Fibroblast of gingiva (primary cell): ENCODE measurements at places on chromosomes 3 and 15.

DNA sequence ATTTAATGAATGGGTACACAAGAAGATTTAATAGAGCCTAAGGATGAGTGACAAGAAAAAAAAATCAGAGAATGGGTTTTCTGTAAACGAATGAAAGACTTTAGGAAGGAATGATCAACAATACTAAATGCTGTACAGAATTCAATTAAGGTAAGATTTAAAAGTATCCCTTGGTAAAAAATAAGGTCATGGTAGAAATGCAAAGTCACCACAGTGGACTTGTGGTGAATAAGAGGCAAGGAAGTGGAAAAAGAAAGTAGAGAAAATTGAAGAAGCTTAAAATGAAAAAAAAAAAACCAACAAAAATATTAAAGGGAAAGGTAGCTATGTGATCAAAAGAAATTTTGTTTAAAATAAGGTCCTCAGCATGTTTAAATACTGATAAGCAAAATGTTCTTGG lies 82.4 kb downstream of the PLSCR2 start:
- DNase-seq, result no peak

DNA sequence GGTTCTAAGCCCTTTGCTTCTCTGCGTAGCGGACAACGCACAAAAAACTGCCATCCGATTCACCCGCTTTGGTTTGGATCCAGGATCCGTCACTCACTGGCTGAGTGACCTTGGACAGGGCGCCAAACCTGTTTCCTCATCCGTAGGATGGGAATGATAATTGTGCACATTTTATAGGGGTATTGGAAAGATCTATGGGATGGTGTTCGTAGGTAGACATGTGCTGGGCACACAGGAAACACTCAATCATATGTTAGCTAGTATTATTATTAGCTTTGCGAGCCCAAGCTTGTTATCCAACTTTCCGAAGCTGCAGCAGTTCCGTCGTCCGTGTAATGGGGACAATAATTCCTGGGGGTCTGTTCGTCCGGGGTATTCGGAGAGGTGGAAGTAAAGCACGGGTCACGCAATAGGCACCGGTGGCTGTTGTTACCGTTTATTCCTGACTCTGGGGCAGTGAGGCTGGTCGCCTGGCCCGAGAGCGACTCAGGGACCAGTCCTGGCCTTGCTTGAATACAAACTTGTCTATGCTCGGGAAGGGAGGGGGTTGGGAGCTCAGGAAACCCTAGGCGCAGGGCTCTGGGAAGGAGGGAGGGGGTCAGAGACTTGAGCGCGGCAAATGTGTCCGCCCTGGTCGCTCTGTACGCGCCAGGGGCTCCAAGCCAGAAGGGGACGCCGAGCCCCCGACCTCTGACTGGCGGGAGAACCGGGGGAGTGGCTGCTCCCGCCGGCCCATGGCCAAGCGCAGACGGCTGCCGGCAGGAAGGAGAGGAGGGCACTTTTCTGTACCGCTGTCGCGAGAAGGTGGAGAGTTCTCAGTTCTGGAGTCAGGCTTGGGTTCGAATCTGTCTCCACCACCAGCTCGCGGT lies 1.3 kb downstream of the SPSB4 start:
- DNase-seq, result no peak

DNA sequence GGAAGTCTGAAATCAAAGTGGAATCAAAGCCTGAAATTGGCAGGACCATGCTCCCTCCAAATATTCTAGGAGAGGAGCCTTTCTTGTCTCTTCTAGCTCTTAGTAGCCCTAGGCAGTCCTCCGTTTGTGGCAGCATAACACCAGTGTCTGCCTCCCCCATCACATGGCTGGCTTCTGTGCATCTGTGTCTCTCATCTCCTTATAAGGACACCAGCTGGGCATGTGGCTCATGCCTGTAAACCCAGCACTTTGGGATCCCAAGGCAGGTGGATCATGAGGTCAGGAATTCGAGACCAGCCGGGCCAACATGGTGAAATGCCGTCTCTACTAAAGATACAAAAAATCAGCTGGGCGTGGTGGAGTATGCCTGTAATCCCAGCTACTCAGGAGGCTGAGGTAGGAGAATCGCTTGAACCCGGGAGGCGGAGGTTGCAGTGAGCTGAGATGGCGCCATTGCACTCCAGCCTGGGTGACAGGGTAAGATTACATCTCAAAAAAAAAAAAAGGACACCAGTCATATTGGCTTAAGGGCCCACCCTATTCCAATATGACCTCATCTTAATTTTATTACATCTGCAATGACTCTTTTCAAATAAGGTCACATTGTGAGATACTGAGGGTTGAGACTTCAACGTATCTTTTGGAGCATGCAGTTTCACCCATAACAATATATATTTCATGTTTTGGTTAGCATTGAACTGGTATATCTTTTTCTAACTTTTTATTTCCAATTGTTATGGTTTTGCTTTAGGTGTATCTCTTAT lies 148.0 kb upstream of the TPM1 start:
- DNase-seq, result no peak

DNA sequence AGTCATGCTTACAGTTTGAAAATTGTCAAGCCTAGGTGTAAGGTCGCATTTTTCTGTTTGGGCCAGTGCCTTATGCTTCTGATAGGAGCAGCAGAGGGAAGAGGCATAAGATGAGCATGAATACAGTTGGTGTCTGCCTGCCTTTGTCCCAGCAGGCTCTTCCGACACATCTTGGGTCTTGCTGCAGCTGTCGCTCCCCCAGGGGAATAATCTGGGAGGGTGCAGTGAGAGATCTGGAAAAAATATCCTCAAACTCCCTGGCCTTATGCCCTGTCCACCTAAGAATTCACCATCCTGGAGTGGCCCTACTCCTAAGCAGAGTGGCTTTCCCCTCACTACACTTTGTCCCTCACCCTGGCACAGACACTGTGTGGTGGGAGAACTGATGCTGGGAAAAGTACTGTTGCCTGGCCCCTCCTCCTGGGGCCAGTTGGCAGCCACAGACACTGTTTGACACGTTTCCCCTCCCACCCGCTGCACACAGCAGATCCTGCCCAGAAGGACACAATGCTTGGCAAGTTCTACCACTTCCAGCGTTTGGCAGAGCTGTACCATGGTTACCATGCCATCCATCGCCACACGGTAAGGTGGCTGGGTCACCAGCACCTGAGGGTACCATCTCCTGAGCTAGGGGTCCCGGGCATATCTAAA lies 21.1 kb upstream of the RHO start:
- DNase-seq, result no peak

DNA sequence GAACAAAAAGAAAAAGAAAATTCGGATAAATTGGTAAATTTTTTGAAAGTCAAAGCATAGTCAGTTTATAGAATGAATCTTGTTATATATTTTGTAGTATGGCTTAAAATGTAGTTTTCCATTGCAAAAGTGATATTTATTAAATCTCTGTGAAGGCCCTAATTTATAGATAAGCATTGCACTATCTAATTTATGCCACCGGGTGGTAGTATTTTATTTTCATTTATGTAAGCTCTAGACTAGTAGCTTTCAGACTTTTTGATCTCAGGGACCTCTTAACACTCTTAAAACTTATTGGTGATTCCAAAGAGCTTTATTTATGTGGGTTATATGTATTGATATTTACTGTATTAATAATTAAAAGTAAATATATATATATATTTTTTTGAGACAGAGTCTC lies 133.9 kb upstream of the LRRFIP2 start:
- peak; percentile 16 for DNase-seq

- DNase-seq, result peak; percentile 36
These were observed 29.5 kb downstream of the AGTR1 start for GRCh38 chr3:148727231-148727630.

GRCh38 chr15:68733666-68734065 lies 87.0 kb downstream of the ANP32A start:
- peak; percentile 76 for DNase-seq

- no peak for DNase-seq
These were observed 56.1 kb downstream of the PTPN9 start for GRCh38 chr15:75523011-75523410.

DNA sequence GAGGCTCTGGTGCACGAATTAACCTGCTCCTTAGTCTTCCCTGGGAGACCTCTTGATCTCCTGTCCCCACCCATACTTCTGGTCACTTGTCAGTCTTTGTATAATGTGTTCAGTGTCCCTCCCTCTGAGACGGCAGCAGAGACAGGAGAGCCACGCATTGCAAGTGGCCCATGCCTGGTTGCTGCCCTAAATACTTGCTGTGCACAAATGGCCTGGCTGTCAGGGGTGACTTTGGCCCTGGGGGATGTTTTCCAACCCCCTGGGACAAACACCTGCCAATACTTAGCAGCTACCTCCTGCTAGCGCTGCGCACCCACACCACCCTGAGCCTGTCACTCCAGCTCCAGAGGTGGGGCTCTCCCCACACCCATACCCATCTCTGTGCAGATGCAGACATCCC lies 17.2 kb downstream of the KLF13 start:
- no peak for DNase-seq

DNA sequence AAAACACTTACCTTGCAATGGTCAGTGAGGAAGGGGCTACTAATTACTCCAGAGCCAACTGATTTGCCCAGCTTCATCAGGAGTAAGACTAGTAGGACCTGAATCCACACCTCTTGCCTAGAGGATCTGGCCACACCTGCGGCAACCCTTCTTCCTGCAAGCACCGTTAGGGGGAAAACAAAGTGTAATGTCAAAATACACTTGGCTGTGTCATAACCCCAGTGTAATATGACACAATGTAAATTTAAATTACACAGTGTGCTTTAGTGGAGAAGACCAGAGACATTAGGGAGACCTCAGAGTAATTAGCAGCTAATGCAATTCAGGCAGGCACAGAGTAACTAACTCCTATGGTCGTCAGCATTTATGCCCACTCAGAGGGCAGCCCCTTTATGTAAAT lies 308.5 kb upstream of the ARRDC4 start:
- DNase-seq, result no peak

DNA sequence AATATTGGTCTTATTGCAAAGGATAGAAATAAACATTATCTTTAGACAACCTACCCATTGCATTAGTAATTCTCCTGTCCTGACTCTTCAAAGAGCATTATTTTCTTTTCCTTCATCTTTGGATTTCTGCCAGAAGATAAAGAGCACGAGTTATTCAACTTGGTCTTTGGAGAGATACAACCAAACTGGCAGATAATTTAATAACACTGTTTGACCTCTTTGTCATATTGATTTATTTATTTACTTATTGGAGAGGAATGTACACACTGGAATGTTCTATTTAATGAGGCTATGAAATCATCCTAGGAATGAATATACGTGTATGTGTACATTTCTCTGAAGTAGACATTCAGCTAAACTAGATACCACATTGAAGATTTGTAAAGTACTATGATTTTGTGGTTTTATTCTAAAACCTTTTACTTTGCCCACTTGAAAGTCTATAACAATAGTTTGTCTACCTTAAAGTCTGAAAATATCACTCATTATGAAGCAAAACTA lies 462.1 kb downstream of the C3orf38 start:
- no peak for DNase-seq

- no peak for DNase-seq
These were observed 151.4 kb downstream of the SCAPER start for GRCh38 chr15:76753771-76754170.

DNA sequence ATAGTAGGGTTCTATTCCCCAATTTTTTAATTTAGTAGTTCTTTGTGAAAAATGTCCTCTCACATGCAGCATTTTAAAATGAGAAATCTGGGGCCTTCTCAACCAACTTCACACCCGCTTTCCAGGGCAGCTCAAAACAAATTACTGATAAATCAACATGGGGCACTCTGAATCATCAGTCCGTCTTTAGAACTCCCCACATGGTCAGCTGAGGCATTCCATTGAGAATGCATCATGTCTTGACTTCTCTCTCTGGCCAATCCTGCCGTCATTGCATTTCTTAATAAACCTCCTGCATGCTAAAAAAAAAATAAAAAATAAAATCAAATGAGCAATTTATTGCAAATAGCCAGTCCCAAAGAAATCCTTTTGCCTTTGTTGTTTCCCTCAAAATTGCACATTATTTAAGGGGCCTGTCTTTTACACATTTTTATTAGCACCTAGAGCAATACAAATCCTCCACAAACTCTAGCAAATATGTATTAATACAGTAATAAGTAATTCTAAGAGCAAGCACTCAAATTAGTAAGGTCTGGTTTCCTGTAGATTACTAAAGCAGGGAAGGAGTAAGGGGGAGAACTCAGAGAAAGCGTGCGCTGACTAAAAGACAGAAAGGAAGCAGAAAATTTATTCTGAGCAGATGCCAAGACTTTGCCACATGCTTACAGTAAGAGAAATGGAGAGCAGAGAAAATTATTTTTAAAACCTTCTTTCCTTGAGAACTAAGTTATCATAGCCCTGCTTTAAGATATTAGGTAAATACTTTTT lies 175.7 kb downstream of the TNIK start:
- DNase-seq, result peak; percentile 88

DNA sequence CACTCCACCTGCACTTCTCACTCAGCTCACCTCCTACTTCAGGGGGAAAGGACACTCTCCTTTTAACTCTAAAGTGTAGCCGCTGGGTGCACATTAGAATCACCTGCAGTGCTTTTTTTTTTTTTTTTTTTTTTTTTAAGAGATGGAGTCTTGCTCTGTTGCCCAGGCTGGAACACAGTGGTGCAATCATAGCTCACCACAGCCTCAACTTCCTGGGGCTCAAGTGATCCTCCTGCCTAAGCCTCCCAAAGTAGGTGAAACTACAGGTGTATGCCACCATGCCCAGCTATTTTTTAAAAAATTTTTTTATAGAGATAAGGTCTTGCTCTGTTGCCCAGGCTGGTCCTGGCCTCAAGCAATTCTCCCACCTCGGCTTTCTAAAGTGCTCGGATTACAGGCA lies 20.8 kb downstream of the GRAMD2A start:
- no peak for DNase-seq

- DNase-seq, result no peak
These were observed 83.8 kb downstream of the ASB7 start for GRCh38 chr15:100686021-100686724.

- DNase-seq, result peak; percentile 97
These were observed 20.6 kb downstream of the SMAD3 start for GRCh38 chr15:67085818-67086636.

- DNase-seq, result no peak
These were observed 222.7 kb downstream of the XXYLT1 start for GRCh38 chr3:195048059-195048905.

DNA sequence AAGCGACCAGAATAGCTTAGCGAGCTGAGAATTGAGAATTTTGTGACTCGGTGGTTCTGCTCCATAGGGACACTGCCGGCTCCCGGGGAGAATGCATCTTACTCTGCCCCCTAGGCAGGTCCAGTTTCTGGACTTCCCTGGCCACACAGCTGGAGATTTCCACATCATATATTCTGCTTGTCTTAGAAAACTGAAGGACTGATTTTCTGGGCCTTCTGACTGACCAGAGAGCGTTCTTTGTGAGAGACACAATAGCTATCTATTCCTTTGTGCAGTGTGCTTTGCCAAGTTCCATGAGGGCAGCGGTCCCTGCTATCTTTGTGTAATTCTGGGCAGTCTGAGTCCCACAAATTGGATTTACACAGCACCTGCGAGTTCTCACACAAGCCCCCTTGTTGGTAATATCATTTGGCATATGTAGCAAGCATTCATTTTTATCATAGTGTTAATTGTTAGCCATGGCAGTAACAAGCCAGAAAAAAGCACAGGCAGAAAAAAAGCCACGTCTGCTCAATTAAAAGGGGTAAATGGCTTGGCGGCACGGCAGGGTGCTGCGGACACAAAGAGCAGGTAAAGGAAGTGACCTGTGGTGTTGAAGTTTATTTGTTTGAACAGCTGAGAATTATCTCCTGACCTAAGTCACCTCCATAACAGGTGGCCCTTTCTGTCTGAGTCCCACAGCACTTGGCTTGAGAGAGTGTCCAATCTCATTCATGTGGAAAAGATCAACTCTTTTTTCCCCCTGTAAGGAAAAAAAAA lies 688.7 kb downstream of the TUSC7 start:
- DNase-seq, result no peak
